ENCODE measurements at places on chromosomes 3 and 15.
A peak's percentile ranks its signal among the peaks of the same experiment; 100 is the strongest.

GRCh38 chr3:142958707-142959106 is 4.8 kb downstream of the PAQR9 start:
- no peak for DNase-seq
- H3K27ac ChIP-seq, result peak overlapping the region; percentile 63
- H3K4me3 ChIP-seq, result peak overlapping the region; percentile 3
- no peaks in the 10 kb centered on the region for H3K36me3 ChIP-seq
- peaks cover 51% of the 10 kb centered on the region for H3K27me3 ChIP-seq

GRCh38 chr15:60899322-60899966 is 329.7 kb downstream of the RORA start:
- no peaks in the 10 kb centered on the region for H3K36me3 ChIP-seq
- H3K27me3 ChIP-seq, result no peaks in the 10 kb centered on the region
- H3K27ac ChIP-seq, result no peak overlapping the region
- DNase-seq, result no peak

DNA sequence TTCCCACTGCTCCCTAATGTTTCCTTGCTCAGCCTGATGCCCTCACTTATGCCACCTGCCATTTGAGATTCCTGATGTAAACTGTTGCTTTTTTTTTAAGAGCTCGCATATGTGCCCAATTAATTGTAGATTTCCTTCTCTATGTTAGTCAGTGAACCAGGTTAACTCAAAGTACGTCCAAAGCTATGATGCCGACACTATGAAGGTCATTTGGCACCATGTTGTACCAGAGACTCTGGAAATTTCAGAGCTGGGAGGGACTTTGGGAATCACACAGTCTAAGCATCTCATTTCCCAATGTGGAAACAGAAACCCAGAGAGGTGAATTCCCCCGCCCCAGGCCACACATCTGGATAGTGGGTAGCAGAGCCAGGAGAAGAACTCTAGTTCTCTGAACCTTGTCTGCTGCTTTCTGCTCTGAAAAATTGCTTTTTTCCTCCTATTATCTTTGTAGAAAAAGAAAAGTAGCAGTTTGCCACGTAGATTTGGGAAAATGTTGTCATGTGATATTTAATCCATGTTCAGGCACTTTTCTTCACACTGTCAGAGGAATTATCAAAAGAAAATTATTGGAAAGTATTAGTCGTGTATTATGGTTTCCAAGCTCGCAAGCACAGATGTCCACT is 38.5 kb upstream of the TNFAIP8L3 start:
- no peaks in the 10 kb centered on the region for H3K36me3 ChIP-seq
- H3K27me3 ChIP-seq, result no peaks in the 10 kb centered on the region
- H3K4me3 ChIP-seq, result no peak overlapping the region
- no peak overlapping the region for H3K27ac ChIP-seq
- no peak for DNase-seq
- peaks cover 11% of the 10 kb centered on the region for H3K4me1 ChIP-seq

- H3K36me3 ChIP-seq, result no peaks in the 10 kb centered on the region
- no peak for DNase-seq
- H3K27ac ChIP-seq, result peak overlapping the region; percentile 81
- no peaks in the 10 kb centered on the region for H3K27me3 ChIP-seq
- no peak overlapping the region for H3K4me3 ChIP-seq
These were observed 315.4 kb downstream of the OXSM start for GRCh38 chr3:26105261-26105660.

DNA sequence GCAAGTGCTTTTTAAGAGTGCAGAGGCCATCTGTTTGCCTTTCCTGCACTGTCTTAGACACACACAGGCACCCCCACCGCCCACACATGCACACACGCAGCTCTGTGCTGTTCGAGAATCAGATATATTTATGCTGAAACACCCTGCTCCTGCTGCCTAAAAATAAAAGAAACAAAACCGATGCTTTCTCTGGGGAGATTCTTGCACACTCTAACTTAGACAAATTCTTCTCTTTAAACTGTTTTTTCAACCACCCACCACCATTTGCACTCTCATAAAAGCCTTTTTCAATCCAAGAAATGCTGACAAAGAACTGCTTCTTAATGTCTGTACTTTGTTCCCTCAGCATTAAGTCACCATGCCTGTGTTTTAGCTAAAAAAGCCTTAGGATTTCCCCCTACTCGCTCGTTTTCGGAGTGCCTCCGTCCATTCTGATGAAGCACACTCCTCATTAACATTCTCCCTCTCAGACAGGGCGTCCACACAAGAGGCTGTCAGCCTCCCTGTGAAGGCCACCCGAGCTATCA is 26.2 kb downstream of the SLC12A8 start:
- no peaks in the 10 kb centered on the region for H3K27me3 ChIP-seq
- H3K27ac ChIP-seq, result no peak overlapping the region
- H3K4me1 ChIP-seq, result peaks cover 6% of the 10 kb centered on the region
- H3K36me3 ChIP-seq, result no peaks in the 10 kb centered on the region
- H3K4me3 ChIP-seq, result no peak overlapping the region

DNA sequence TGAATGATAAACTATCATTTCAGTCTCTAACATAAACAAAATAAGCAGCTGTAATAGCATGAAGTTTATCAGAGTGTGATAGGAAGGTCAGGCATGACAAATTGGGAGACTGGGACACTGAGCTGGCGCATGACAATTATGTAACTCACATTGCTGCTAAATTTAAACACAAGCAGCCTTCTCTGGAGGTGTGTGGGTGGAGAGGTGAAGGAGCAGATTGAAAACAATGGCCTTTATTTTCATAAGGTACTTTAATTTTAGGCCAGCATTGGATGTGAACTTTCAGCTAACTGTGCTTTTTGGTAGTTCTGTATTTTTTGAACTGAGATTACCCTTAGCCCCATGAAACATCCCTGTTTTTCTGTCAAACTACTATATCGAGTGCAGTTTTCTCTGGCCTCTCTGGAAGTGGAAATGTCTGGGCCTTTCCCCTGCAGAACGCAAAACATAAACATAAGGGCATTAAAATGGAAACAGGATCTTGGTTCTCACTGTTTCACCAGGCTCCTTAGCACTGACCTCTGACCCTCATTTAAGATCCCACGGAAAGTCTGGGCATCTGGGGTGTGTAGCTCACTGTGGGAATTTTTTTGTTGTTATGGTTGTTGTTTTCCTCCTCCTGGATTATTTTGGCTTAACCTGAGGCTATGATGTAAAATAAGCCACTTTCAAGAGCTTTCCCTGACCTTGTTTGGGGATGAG is 160.1 kb upstream of the DPH6 start:
- no peaks in the 10 kb centered on the region for H3K36me3 ChIP-seq
- peak; percentile 17 for DNase-seq
- H3K27ac ChIP-seq, result peak overlapping the region; percentile 90
- H3K4me1 ChIP-seq, result peaks cover 39% of the 10 kb centered on the region

GRCh38 chr15:93203036-93203435 is 114.0 kb upstream of the RGMA start:
- peaks cover 10% of the 10 kb centered on the region for H3K4me1 ChIP-seq
- H3K27me3 ChIP-seq, result no peaks in the 10 kb centered on the region
- no peaks in the 10 kb centered on the region for H3K36me3 ChIP-seq
- no peak for DNase-seq
- no peak overlapping the region for H3K27ac ChIP-seq
